Stimulated activated CD4-positive, alpha-beta T cell treated with anti-CD3 and anti-CD28 coated beads, Interleukin-15, amount 100 ng/mL, for 24 hours (primary cell): ENCODE measurements at places on chromosomes 6 and 20.

DNA sequence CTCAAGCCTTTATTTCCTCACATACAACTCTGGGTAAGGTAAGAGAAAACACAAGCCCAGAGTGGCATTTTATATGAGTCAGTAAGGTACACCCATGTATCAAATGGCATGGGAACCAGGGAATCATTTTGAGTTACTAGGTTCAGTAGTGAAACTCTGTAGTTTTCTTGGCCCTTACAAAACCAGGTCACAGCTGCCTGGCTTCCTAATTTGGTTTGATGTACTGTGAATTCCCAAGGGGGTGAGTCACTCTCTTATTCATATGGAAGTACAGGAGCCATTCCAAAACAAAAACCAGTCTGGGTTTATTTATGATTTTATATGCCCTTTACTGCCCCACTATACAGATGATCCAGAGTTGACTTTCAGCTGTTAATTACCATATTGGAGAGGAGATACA, 70.7 kb downstream of the PDE7B start:
- no peak for DNase-seq

- DNase-seq = no peak
Measured at GRCh38 chr6:9511157-9511556, 903.7 kb downstream of the TFAP2A start.

- no peak for DNase-seq
Measured at GRCh38 chr6:32393665-32394420, 13.1 kb downstream of the BTNL2 start.

GRCh38 chr6:33716890-33717632, 5.6 kb upstream of the UQCC2 start:
- DNase-seq = no peak

DNA sequence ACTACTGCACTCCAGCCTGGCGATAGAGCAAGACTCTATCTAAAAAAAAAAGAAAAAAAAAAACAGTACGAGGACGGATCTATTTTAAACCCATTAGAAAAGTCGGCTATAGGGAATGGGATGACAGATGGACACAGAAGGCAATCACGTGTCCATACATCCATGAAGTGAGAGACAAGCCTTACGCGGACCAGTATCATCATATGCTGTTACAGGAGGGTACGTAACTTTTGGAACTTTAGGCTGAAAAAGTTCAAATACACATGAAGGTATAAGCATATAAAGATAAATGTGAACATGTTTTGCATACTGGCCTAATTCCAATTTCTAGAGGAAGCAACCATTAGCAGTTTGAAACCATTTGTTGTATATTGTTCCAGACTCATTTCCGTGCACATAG, 109.8 kb upstream of the EXOC2 start:
- no peak for DNase-seq

- DNase-seq = no peak
Measured at GRCh38 chr6:70838907-70839285, 118.0 kb downstream of the B3GAT2 start.

GRCh38 chr20:20731945-20732296, 19.5 kb upstream of the RALGAPA2 start:
- no peak for DNase-seq

DNA sequence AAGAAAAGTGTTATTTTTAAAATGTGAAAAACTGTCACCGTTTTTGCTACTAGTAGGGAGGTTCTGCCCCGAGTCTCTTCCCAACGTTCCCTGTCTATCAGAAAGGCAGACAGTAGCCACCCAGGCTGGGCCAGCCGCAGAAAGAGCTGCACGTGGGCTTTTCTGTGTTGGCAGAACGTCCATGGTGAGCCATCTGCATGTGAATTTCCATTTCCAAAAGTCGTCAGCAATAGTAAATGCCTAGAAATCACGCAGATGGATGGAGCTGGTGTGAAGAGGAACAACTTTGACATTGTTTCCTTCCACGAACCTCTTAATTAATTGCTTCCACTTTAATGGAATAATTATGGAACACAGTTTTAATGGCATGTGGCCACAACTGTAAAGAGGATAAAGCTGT, 97.5 kb downstream of the FAM120B start:
- DNase-seq = no peak

DNA sequence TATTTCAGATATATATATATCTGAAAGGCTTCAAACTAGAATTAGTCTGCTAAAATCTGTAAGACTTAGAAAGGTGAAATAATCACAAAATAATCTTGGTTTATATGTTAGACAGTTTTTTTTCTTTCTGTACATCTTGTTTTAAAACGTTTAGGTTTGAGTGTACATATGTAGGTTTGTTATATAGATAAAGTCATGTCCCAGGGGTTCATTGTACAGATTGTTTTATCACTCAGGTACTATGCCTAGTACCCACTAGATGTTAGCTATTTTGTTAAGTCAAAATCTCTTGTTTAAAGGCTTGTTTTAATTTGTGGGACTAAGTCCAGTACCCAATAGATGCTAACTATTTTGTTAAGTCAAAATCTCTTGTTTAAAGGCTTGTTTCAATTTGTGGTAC, 1339.0 kb upstream of the CITED2 start:
- no peak for DNase-seq

GRCh38 chr6:16711546-16712254, 49.6 kb downstream of the ATXN1 start:
- DNase-seq = no peak

- no peak for DNase-seq
Measured at GRCh38 chr6:132084811-132085509, 133.8 kb upstream of the CCN2 start.

GRCh38 chr6:5967594-5967993, 39.1 kb downstream of the NRN1 start:
- no peak for DNase-seq

- DNase-seq = no peak
Measured at GRCh38 chr6:47234266-47234933, 75.3 kb downstream of the TNFRSF21 start.

DNA sequence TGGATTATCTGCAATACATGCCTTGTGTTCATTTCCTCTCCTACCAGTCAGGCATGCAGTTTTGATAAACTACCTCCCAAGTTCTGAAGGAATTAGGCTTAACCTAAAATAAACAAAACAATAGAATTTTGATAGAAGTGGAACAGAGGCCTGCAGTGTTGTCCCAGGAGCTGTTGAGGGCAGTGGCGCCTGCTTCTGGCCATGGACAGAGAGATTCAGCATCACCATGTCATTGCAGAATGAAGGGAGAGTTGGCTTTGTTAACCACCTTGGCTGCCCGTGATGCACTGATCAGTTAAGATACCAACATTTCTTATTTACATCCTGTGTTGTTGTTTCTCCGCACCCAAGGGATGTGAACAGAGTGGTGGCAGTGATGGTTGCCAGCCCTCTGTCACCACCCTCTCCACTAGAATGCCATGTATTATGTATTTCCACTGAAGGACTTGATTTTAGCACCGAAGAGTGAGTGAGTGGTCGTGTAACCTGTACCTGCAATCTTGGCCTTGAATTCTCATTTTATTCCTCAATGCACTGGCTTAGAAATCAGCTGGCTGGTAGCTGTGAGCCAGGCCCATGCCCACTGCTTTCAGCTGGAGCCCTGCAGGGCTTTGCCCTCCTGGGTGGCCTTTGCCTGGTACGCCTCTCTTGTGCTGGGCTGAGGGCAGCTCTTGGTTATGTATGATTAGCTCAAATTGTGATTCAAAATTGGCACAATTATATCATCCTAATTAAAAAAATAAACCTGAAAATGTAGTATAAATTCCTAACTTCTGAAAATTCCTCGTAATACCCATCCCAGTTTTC, 56.5 kb downstream of the SHLD1 start:
- DNase-seq = no peak

DNA sequence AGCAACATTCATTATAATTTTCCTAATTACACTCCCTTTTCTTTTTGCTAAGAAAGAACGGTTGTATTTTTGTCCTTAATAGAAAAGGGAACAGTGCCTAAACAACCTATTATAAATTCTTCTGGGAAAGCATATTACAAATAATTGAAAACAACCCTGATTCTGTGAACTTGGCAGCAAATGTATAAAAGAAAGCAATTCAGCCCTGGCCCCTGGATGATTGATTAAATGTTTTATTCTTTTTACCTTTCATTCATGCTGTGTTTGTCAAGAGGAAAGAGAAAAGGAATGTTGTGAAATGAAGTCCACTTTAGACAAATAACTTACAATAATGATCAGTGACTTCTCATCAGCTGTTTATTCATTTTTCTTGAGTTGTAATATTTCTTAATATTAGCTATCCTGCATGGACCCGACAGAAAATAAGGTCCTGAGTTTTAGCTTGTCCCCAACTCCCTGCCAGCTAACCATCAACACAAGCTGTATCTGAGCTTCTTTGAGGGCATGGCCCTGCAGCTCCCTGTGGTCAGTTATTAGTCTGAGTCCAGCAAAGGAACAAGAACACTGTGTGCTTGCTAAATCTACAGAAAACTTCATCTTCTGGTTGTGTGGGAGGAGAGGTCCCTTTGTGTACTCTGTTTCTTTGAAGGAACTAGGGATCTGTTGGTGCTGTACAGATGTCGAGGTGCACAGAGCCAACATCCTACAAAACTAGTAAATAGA, 248.2 kb downstream of the LAMA2 start:
- DNase-seq = no peak

DNA sequence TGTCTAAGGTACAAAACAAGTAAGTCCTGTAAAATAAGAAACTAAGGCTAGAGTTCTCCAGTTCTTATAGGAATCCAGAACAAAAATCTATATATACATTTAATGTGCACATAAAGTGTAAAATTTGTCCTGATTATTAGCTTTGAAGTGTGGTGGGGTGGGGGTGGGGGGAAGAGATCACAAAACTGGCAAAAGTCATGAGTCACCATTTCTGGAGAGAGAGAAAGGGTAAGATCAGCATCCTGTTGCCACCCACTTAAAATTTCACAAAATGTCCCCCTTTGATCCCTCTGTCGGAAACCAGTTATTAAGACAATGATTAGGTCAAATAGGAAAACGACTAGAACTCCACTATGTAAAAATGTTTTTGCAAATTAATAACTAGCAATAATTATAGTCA, 482.0 kb upstream of the POU3F2 start:
- DNase-seq = no peak

DNA sequence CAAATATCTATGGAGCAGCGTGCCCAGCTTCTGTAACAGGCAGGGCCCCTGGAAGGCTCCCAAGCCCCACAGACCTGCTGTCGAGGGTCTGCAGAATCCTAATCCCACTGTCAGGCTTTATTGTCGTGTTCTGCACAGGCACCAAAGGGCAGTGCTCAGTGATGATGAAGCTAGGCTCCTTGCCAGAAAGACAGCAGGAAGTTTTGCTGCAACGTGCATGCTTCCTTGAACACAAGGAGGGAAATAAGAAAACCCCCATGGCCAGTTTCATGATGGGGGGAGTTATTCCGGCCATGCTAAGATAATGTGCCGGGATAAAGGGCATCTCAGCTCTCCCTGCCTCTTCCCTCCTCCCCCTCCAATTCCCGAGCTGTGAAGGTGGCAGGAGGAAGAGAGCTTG, 109.4 kb upstream of the KCNG1 start:
- DNase-seq = no peak

DNA sequence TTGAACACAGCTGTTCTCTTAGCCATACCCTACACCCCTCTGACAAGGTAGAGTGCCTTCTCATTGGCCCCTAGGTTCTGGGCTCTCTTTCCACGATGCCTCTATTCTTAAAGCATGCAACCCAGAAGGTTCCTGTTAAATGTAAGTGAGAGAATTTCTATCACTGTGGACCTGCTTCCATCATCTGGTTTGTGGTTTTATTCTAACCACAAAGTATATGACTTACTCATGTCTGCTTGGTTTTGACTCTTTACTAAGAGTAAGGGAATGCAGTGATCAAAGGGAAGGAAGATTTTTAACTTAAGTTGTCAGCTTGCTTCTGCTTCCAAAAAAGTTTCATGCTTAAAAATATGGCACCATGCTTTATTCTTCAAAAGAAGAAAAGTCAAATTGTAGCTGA, 80.2 kb downstream of the ANKEF1 start:
- DNase-seq = no peak

- DNase-seq = no peak
Measured at GRCh38 chr6:29925321-29925720, 17.0 kb upstream of the HLA-A start.
